ENCODE measurements at places on chromosomes 2 and 18. TPM values are rescaled to one million over a fixed set of nuclear protein-coding genes. Genes with fewer than 3 reads are reported as not detected.

Gene REG3G
- 0.09 TPM for total RNA-seq

Gene IL1F10
- not detected for total RNA-seq

Gene ITGB6
- total RNA-seq = 0.33 TPM

Gene C2orf66
- 0.05 TPM for total RNA-seq

Gene CTIF
- 1.7 TPM for total RNA-seq

Gene NAT8
- total RNA-seq = not detected

Gene WDR12
- total RNA-seq = 38.9 TPM

Gene FBXO15
- total RNA-seq = 5.1 TPM

Gene RAB27B
- total RNA-seq = 1.5 TPM

Gene DRC1
- total RNA-seq = 0.14 TPM

Gene RAB17
- 0.33 TPM for total RNA-seq

Gene INHBB
- total RNA-seq = 0.09 TPM

Gene CIB4
- total RNA-seq = 0.19 TPM

Gene CRYBA2
- 0.14 TPM for total RNA-seq

Gene ZNF516
- 5.9 TPM for total RNA-seq

Gene CYTIP
- total RNA-seq = 71.6 TPM

Gene ZRANB3
- total RNA-seq = 8.0 TPM

Gene RAD51AP2
- total RNA-seq = not detected

Gene RBM44
- 0.85 TPM for total RNA-seq

Gene GNAL
- total RNA-seq = 1.7 TPM

Gene TMEFF2
- total RNA-seq = 1.2 TPM

Gene GPC1
- 4.4 TPM for total RNA-seq

Gene ACMSD
- total RNA-seq = not detected

Gene C2orf81
- total RNA-seq = 0.66 TPM

Gene GPR55
- total RNA-seq = 2.1 TPM

Gene ZSWIM2
- not detected for total RNA-seq

Gene NTSR2
- total RNA-seq = not detected

Gene ANKRD44
- 72.9 TPM for total RNA-seq

Gene MARCHF4
- total RNA-seq = under 0.01 TPM

Gene FBXO11
- 22.3 TPM for total RNA-seq

Gene C1GALT1C1L
- 0.24 TPM for total RNA-seq

Gene PPP4R3B
- 56.0 TPM for total RNA-seq

Gene REG1B
- not detected for total RNA-seq

Gene UBE2E3
- 55.4 TPM for total RNA-seq

Gene AKAIN1
- total RNA-seq = 0.14 TPM

Gene SCYGR6
- not detected for total RNA-seq

Gene NXPH2
- total RNA-seq = 1.3 TPM

Gene FSIP2
- 0.57 TPM for total RNA-seq

Gene CRYGA
- 0.09 TPM for total RNA-seq

Gene CFAP210
- total RNA-seq = not detected

Gene SGPP2
- total RNA-seq = 5.4 TPM
